M059J (cell line): ENCODE measurements at places on chromosomes 13 and 19. TPM values are rescaled to one million over a fixed set of nuclear protein-coding genes. Genes with fewer than 3 reads are reported as not detected.

The GRK1 gene
- total RNA-seq, result not detected in 2 replicates

The PABPC3 gene
- total RNA-seq, result 0.02 and 0.15 TPM in 2 replicates

The GJA3 gene
- total RNA-seq, result not detected in 2 replicates

The CEACAM3 gene
- not detected in 2 replicates for total RNA-seq

The MAP3K10 gene
- 5.0 and 13.4 TPM in 2 replicates for total RNA-seq

The ANGPTL4 gene
- total RNA-seq, result 0.27 and 0.91 TPM in 2 replicates

DNA sequence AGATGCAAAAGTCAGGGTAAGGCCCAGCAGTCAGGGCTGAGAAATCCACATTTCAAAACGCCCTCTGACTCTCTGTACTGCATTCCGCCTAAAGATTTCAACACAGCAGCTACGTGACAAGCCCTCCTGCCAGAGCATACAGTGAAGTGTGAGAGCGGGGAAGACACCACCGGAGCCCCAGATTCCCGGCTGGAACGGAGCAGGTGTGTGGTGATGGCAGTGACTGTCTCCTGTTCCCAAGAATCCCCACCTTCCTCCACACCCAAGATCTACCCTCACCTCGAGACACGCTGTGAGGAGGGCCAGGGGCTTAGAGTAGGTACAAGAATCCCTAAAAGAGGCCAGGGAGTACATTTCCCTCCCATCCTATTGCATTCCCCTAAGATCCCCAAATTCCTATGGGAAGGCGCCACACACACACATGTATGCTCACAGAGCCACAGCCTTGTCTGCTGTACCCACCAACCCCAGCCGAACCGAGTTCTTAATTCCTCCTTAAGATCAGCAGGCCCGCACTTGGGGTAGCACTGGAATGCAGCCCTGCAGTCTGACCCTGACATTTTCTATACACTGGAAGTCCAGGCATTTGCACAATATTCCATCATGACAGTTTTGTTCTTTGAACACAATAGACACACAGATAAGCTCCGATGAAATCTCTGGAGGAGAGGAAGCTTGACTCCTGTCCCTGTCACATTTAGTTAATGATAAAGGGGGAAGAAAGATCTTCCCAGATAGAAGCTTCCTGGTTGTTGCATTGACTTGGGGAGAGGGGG lies 102.9 kb downstream of the FOXO1 start:
- no peak for DNase-seq

DNA sequence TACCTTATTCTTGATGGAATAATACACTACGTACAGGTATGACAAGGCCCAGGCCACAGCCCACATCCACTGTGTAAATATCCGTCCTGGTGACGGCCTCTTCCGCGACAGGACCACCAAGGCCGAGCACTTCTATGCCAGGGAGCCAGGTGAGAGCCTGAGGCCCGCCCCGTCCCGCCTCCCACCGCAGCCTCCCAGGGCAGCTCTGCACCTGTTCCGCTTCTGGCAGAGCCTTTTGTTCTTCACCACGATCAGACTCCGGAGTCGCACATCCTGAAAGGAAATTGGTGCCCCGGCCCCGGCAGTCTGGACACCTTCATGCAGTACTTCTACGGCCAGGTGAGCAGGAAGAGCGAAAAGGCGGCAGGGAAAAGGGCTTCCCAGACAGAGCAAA lies 10.6 kb upstream of the ZNF358 start:
- no peak for DNase-seq

DNA sequence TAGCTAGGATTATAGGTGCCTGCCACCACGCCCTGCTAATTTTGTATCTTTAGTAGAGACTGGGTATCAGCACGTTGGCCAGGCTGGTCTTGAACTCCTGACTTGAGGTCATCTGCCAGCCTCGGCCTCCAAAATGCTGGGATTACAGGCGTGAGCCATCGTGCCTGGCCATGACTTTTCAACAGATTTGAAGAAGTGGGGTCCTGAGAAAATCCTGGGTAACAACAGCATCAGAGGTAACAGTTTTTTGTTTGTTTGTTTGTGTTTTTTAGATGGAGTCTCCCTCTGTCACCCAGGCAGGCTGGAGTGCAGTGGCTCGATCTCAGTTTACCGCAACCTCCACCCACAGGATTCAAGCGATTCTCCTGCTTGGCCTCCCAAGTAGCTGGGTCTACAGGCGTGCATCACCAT lies 3.7 kb downstream of the JUNB start:
- no peak for DNase-seq

GRCh38 chr13:48853728-48854102 lies 122.0 kb upstream of the FNDC3A start:
- DNase-seq, result no peak

DNA sequence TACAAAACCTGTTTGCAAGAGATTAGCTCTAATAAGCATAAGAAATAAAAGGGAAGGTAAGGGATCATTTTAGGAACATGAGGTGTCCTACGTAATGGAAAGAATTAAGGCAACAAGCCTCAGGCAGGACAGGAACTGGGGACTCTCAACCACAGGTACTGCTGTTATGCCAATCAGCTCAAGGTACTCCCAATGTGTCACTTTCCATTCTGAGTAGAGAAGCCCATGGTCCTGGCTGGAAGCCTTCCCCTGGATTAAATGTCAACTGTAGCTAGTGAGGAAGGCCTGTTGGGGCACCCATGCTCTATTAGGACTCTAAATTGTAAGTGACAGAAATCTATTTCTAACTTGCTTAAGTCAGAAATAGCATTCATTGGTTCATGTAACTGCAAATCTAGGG lies 134.6 kb downstream of the DPF1 start:
- DNase-seq, result no peak

DNA sequence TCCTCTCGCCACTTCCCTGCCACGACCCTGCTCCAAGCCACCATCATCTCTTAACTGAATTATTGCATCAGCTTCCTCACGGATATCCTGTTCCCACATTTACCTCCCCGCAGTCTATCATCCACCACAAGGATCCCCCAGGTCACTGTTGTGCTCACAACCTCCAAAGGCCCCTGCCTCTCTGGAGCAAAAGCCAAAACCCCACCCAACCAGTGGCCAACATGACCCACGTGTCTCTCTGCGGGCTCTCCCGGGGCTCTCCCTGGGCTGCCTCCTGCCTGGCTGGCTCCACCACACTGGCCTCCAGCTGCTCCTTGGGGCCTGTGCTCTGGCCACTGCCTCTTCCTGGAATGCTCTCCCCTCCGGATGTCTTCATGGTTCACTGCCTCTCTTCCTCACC lies 809.3 kb downstream of the UQCRFS1 start:
- no peak for DNase-seq

- no peak for DNase-seq
Measured at GRCh38 chr13:41858780-41859179, 102.1 kb downstream of the VWA8 start.

GRCh38 chr19:27722625-27723024 lies 1490.3 kb downstream of the UQCRFS1 start:
- DNase-seq, result no peak

DNA sequence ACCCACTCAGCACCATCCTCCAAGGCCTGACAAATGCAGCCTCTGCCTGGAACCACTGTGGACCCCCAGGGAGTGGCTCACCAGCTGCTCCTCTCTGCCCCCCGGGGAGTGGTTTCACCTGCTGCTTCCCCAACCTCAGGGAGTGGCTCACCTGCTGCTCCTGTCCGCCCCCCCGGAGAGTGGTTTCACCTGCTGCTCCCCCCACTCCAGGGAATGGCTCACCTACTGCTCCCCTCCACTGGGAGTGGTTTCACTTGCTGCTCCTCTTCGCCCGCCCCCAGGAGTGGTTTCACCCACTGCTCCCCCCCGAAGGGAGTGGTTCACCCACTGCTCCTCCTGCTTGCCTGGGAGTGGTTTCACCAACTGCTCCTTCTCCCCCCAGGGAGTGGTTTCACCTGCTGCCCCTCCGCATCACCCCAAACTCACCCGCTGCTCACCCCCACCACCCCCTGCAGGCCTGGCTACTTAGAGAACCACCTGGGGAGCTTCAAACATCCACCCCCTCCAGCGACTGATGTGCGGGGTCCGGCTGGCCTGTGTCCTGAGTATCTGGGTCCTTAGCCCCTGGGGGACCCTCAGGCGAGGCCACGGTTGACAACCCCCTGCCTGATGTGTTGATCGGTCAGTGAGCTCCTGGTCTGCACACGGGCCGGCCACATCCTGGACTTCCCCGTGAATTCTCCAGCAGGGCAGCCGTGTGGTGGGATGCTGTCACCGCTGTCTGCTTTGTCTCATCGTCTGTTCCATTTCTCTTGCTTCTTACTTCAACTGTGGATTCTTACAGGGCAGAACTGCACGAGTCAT lies 14.6 kb upstream of the TMEM255B start:
- DNase-seq, result no peak

GRCh38 chr19:58368561-58369360 lies 6.2 kb upstream of the ZNF497 start:
- DNase-seq, result no peak

DNA sequence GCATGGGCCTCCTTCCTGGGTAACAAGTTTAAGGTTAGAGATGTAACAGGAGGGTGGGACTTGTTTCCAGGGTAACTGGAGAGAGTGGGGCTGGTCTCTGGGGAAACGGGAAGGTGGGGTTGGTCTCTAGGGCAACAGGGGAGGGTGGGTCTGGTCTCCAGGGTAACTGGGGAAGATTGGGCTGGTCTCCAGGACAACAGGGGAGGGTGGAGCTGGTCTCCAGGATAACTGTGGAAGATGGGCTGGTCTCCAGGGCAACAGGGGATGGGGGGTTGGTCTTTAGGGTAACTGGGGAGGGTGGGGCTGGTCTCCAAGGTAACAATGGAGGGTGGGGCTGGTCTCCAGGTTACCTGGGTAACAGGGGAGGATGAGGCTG lies 36.5 kb downstream of the SPTBN4 start:
- no peak for DNase-seq

DNA sequence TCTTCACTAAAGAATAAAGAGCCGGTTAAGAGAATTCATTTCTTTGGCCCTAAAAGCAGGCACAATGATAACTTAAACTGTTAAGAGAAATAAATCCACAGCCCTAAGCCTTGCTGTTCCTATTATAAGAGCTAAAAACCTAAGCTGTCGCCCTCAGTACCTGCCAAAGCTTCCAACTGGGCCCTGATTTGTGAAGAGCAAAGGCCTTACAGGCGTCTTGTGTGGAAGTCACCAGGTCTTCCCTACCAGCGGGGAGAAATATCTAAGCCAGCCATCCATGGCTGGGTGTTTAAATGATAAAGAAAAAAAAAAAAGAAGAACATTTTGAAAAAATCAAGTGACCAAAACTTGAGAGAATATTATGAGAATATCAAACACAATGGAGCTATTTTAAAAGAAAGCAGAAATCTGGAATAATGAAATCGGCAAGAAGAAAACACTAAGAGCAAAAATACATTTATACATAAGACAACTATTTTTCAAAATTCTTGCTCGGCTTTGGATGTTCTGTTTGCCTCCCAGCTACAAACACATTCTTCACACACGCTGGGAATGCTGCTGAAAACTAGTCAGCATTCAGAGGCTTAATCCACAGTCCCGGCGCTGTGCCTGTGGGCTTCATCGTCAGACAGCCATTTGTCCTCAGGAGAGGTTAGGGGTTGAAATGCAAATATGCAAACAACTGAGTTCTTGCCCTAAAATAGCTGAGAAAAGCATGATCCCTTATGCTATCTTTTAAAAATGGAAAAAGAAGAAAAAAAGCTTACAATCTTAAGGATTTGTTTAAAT lies 89.8 kb upstream of the LSM14A start:
- DNase-seq, result peak; percentile 47

GRCh38 chr19:5434351-5434917 lies 20.8 kb upstream of the ZNRF4 start:
- DNase-seq, result no peak
